SK-N-SH (cell line): ENCODE measurements at places on chromosomes 13 and 19.

DNA sequence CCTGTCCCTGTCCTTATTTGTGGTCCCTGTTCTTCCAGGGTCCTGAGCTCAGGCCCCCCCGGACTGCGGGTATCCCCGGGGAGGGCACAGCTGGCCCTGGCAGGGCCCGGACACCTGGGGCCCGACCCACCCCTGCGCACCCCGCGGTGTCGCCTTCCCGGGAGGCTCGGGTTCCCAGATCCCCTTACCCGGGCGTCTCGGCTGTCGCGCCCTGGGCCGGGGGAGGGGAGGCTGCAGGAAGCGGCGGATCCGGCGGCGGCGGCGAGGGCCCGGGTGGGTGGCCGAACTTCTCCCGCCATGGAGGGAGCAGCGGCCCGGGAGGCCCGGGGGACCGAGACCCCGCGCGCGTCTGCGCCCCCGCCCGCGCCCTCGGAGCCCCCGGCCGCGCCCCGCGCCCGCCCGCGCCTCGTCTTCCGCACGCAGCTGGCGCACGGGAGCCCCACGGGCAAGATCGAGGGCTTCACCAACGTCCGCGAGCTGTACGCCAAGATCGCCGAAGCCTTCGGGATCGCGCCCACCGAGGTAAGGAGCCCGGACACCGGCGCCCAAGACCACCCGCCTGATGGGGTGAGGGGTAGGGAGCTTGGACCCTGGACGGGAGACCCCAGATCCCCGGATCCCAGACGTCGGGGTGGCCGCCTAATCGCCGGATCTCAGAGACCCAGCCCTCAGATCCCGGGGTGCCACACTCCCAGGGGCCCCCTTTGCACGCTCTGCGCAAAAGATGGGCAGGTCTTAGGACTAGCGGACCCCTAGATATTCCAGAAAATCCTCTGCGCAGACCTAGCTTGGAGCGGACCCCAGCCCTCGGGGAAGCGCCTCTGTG lies at the start of gene GIPC3:
Gene GIPC3 (plus strand): TSS at position 178 of the 826 bp plus-strand sequence. CDS start 120 bp downstream, at position 298.
- peak; percentile 73 for DNase-seq

- DNase-seq, result peak; percentile 88
Observed at GRCh38 chr19:40191836-40192646, 815 bp downstream of the MAP3K10 start.

GRCh38 chr13:110700641-110701040 lies 5.3 kb downstream of the CARS2 start:
- no peak for DNase-seq

- no peak for DNase-seq
Observed at GRCh38 chr13:64725492-64725891, 2504.6 kb downstream of the PCDH9 start.

- no peak for DNase-seq
Observed at GRCh38 chr19:35559781-35560180, 3.7 kb downstream of the ATP4A start.

- DNase-seq, result peak; percentile 98
Observed at GRCh38 chr13:102798581-102799425, at the start of the genes BIVM and POGLUT2. Gene BIVM, plus strand, starts transcription at chr13:102799119. Its CDS starts 8,149 bp downstream, at chr13:102807268. Gene POGLUT2, minus strand, starts transcription at chr13:102798976. Its CDS starts 306 bp downstream, at chr13:102798670.

DNA sequence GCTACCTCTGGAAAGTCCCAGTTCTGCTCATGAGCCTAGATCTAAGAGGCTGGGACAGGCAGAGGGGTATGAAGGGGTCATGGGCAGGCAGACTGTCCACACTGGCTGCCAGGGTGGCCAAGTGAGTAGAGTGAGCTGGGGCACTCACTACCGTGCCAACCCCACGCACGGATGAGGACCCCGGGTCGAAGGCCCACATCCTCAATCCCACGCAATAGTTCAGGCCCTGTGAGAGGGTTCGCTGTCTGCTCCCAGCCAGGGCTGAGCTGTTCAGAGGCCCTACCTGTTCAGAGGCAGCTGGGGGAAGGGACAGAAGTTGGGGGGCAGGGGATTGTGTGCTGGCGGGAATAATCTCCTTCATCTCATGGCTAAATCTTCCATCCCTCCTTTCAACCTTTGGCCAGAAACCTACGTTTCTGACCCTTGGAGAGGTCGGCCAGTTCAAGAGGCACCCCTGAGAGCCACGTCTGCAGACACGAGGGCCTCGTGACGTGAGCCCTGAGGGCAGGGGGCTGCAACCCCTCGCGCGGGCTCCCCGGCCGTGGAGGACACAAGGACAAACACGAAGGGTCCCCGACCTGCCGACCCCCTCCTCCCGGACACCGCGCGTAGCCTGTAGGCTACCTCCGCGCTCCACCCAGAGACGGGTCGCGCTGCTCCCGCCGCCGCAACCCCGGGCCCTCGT lies 1.0 kb upstream of the RPS5 start:
- DNase-seq, result no peak

- DNase-seq, result peak; percentile 72
Observed at GRCh38 chr19:43651758-43652545, 12.3 kb upstream of the CADM4 start.

- peak; percentile 80 for DNase-seq
Observed at GRCh38 chr13:30865123-30866049, 40.7 kb upstream of the MEDAG start.

- no peak for DNase-seq
Observed at GRCh38 chr19:33731881-33732280, 64.8 kb upstream of the KCTD15 start.

DNA sequence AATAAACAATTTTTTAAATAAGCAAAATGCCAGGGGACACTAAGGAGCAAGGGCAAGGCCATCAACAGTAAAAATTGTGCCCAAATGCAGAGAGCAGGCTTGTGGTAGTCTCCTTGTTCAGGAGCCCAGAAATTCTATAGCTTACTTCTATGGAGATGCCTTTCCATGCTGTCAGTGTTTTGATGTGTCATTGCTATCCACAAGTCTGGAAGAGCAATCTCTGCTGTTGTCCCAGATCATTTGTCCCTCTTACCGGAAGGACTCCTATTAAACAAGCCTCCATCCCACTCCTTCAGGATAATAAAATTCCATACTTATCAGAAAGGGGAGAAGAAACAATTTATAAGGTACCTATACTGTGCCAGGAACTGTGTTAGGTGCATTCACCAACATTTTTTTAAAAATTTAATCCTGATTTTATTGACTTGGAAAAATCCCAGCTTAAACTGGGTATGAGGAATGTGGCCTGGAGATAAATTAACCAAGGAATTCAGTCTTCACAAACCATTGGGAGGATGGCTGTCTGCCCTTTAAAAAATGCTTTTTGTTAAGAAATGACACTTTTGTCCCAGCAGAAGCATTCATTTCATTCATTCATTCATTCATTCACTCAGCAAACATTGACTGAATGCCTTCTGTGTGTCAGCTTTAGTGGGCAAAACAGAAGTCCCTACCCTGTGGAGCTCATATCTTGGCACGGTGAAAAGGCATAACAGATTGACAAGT lies 26.8 kb upstream of the CYSLTR2 start:
- DNase-seq, result no peak

DNA sequence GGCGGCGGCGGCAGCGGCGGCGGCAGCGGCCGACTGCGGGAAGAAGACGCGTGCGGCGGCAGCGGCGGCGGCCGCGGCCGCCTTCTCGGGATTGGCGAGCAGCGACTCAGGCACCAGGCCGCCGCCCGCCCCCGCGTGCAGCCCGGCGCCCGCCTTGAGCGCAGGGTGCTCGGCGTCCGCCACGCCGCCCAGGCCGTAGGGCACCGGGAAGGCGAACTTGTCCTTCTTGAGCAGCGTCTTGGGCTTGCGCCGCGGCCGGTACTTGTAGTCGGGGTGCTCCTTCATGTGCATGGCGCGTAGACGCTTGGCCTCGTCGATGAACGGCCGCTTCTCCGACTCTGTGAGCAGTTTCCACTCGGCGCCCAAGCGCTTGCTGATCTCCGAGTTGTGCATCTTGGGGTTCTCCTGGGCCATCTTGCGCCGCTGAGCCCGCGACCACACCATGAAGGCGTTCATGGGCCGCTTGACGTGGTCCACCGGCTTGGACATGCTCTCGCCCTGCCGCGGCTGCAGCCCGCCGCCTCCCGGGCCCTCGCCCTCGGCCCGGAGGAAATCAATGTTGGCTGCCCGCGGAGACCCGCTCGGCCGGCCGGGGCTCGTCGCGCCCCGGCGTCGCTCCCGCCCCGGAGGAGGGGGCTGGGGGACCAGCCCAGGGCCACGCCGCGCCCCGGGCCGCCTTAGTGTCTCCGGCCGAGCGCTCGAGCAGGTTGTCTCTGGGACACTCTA lies 621 bp downstream of the SOX21 start:
- DNase-seq, result peak; percentile 54

- no peak for DNase-seq
Observed at GRCh38 chr13:77580748-77581147, 45.2 kb downstream of the SCEL start.
